Mesothelial cell of epicardium (in vitro differentiated cells): ENCODE measurements at places on chromosomes 3 and 15. TPM values are rescaled to one million over a fixed set of nuclear protein-coding genes. Genes with fewer than 3 reads are reported as not detected.

DNA sequence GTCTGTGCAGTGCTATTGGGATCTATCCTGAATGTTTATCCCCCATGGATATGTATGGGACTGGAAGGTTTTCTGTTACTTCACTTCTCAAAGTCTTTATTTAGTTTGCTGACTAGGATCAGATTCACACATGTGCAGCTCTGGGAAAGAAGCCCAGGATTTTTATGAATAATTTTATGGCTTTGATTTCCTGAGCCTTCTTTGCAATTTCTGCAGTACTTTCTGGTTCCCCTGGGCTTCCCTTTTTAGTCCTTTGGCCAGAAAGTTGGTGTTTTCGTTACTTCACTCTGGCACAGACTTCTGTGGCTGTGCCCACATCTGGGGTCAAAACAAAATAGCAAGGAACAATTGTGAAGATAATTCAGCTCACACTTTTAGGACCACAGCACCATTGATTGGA lies 721.0 kb downstream of the OTOL1 start:
- no peak overlapping the region for H3K27ac ChIP-seq
- DNase-seq: no peak

Gene CCR1
- total RNA-seq: not detected in 3 replicates

Gene GUCA1C
- not detected in 3 replicates for total RNA-seq

Gene MST1R
- 3.8 to 7.0 TPM (median 4.3 TPM) in 3 replicates for total RNA-seq
